ENCODE measurements at places on chromosomes 16 and 17. TPM values are rescaled to one million over a fixed set of nuclear protein-coding genes. Genes with fewer than 3 reads are reported as not detected.

PRSS36 gene
- total RNA-seq: 0.76 TPM

CTRB2 gene
- not detected for total RNA-seq

CD7 gene
- 1.0 TPM for total RNA-seq

CES5A gene
- total RNA-seq: not detected

DNA sequence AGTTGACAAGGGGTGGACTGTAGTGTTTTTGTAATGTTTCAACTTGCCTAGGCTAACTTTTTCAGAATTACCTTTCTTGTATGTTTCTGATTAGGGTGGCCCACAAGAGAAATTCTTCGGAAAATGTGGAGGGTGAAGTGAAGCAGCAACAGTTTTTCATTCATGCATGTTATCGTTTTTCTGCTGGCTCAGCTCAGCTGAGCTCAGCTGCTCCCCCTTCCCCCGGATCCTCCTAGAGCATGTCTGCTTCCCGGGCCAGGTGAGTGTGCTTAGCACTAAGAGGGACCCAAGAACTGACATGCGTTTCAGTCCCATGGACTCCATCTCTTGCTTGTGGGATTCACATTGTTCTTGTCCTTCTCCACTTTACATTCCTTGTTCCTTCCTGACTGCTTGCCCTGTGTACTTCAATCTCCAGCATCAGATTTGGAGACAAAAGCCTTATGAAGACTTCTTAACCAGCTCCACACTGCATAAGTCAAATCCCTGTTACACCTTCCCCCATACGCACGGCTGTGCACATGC lies 33.6 kb downstream of the SCPEP1 start:
- peaks cover 4% of the 10 kb centered on the region for H3K4me1 ChIP-seq
- H3K36me3 ChIP-seq: peaks cover 3% of the 10 kb centered on the region
- peaks cover 17% of the 10 kb centered on the region for H3K27me3 ChIP-seq
- H3K27ac ChIP-seq: no peak overlapping the region
- H3K4me3 ChIP-seq: no peak overlapping the region
- no peak for DNase-seq

DNA sequence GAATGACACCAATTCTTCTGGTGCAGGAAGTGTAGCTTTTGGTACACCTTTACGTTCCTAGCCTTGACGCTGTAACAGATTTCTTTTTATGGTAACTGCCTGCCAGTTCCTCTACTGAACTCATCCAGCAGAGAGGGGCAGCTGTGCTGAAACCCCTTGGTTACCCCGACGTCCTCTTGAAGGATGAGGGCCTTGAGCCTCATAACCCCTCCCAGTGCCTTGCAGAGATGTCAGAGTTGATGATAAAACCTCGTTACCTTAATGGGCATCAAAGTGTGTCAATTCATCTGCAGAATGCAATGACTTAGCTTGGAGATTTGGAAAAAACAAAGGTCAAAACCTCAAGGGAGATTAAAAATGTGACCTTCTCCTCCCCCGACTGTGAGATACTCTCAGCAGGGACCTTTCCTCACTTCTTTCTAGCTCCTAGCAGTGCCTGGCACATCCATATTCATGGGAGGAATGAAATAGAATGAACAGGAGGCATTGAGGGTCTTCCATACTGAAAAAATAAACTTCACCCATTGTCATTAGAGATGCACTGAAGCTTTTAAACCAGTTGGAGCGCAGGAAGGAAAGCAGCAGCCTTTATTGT lies 69.2 kb downstream of the SDR42E1 start:
- H3K4me3 ChIP-seq: no peak overlapping the region
- peaks cover 38% of the 10 kb centered on the region for H3K27me3 ChIP-seq
- H3K36me3 ChIP-seq: no peaks in the 10 kb centered on the region
- H3K4me1 ChIP-seq: no peaks in the 10 kb centered on the region

DNA sequence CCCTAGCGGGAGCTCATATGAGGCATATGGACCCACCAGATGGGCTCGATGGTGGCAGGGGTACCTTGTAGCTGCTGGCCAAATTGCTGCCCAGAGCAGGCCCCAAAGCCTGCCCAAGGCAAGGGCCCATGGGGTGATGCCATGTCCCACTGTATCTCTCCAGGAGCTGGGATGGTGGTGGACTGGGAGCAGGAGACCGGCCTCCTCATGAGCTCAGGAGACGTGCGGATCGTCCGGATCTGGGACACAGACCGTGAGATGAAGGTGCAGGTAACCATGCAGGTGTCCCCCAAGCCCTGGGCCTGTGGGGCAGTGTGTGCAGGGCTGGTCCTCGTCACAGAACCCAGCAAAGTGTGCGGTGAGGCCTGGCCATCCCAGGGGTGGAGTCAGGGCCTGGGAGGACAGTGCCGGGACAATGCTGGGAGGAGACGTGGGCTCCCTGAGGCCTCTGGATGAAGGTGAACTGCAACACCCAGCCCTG lies 34.1 kb upstream of the CHMP6 start:
- peaks cover 37% of the 10 kb centered on the region for H3K4me1 ChIP-seq
- H3K36me3 ChIP-seq: peaks cover 9% of the 10 kb centered on the region
- H3K4me3 ChIP-seq: no peak overlapping the region
- H3K27me3 ChIP-seq: no peaks in the 10 kb centered on the region

GRCh38 chr17:55668312-55668920 lies 54.2 kb downstream of the TMEM100 start:
- DNase-seq: no peak
- no peak overlapping the region for H3K27ac ChIP-seq
- peaks cover 8% of the 10 kb centered on the region for H3K27me3 ChIP-seq
- H3K4me3 ChIP-seq: no peak overlapping the region
- no peaks in the 10 kb centered on the region for H3K4me1 ChIP-seq

Measured in osteocyte (in vitro differentiated cells).